ENCODE measurements at places on chromosomes 2 and 18. TPM values are rescaled to one million over a fixed set of nuclear protein-coding genes. Genes with fewer than 3 reads are reported as not detected.

The TTR gene
- 2.5 TPM for total RNA-seq

The ZNF396 gene
- total RNA-seq, result 5.1 TPM

The C2orf80 gene
- not detected for total RNA-seq

The CD226 gene
- total RNA-seq, result 0.66 TPM

GRCh38 chr2:65053199-65053598, 3.0 kb upstream of the CEP68 start:
- peak; percentile 81 for DNase-seq

DNA sequence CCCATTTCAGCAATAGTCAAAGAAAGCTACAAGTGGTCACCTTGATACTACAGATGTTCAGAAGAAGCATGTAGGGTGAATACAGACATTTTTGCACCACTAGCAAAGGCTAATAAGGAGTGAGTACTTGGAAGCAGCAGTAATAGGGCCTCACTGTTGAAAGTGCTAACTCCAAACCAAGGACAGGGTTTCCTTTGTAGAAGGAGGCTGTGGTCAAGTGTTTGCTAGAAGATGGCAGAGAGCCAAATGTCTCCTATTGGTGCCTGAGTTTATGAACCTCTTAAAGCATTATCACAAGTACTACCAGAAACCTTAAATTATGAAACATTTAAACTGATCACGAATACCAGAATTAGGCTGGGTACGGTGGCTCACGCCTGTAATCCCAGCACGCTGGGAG, 308.1 kb downstream of the ZEB2 start:
- no peak for DNase-seq

Measured in Peyer's patch (tissue), 4 donors.